Large intestine (tissue), 12 donors: ENCODE measurements at places on chromosomes 7 and 10. TPM values are rescaled to one million over a fixed set of nuclear protein-coding genes. Genes with fewer than 3 reads are reported as not detected.

The SPDYE9 gene
- 0.37 TPM for polyA plus RNA-seq

The HOXA2 gene
- 5.5 TPM for polyA plus RNA-seq

The CYP26C1 gene
- not detected for polyA plus RNA-seq

The TMEM139 gene
- 36.2 TPM for polyA plus RNA-seq

DNA sequence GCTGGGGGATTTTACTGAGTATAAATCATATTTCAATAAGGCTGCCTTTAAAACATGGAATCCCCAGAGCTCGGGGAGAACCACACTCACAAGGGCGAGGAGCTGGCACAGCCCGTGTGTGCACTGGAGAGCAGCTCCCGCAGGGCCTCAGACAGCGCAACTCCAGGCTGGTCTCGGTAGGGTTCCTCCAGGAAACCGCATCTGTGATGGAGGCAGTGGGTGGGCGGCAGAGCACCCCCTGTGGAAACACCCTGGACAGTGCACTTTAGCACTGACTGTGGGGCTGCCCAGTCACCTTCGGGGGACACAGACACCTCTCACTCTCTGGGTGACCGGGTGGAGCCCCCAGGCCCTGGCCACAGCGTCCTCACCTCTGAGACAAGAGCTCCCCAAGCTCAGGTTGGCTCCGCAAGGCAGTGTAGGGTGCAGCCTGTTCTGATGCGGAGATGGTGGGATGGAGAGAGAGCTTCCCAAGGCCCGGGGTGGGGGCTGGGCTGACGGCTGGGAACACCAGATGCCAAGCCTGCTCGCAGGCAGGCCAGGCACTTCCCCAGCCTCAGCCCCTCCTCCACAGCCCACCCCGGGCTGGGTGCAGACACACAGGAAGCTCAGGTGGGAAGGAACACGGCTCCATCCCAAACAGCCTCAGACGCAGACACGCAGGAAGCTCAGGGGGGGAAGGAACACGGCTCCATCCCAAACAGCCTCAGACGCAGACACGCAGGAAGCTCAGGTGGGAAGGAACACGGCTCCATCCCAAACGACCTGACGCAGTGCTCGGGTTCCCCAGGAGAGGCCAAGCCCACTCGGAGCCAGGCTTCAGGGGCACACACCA is 224.4 kb downstream of the MAD1L1 start:
- H3K4me1 ChIP-seq: peaks cover 4% of the 10 kb centered on the region
- DNase-seq: no peak
- no peaks in the 10 kb centered on the region for H3K27me3 ChIP-seq
- peaks cover 7% of the 10 kb centered on the region for H3K36me3 ChIP-seq
- no peak overlapping the region for H3K27ac ChIP-seq

DNA sequence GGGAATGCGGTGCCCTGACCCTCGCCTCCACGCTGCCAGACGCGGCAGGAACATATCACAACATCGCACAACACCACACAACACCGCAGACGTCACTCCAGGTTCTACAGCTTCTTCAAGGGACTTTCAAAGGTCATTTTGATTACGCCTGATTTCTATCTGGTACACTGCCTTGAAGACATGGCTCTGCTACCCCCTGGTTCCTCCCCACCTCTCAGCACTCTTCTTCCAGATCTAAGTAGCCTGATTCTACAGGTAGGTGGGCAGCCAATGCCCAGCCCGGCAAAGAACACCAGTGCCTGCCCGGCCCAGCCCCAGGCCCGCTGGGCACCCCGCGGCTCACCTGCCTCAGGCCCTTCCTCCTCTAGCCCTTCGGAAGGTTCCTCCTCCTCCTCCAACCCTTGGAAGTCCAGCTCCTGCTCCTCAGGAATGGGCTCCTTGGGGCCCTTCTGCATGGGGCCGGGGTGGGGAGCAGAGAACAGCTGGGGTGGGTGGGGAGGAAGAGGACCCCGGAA is 8.4 kb downstream of the GIGYF1 start:
- H3K27ac ChIP-seq: no peak overlapping the region
- peaks cover under 1% of the 10 kb centered on the region for H3K4me1 ChIP-seq
- H3K36me3 ChIP-seq: peaks cover 90% of the 10 kb centered on the region
- DNase-seq: no peak
- H3K27me3 ChIP-seq: no peaks in the 10 kb centered on the region
- no peak overlapping the region for H3K4me3 ChIP-seq

GRCh38 chr10:105837951-105838350 is 1196.9 kb downstream of the SORCS3 start:
- H3K4me3 ChIP-seq: no peak overlapping the region
- no peak overlapping the region for H3K27ac ChIP-seq
- no peaks in the 10 kb centered on the region for H3K4me1 ChIP-seq
- no peaks in the 10 kb centered on the region for H3K36me3 ChIP-seq
- peak; percentile 4 for DNase-seq
- no peaks in the 10 kb centered on the region for H3K27me3 ChIP-seq

DNA sequence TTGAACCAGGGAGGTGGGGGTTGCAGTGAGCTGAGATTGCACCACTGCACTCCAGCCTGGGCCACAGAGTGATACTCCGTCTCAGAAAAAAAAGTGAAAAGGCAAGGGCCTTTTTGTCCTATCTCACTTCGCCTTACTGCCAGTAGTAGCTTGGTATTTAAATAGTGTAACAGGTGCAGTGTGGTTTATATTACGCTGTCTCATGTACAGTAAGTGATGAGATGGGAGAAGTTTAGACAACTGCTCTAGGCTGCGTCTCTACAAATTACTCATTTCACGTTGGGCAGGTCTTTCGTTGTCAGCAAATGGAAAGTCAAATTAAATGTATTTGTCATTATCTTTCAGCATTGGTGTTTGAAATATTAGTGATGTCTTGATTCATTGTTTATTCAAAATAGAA is 15.5 kb upstream of the PFKFB3 start:
- H3K4me1 ChIP-seq: no peaks in the 10 kb centered on the region
- H3K27ac ChIP-seq: no peak overlapping the region
- no peaks in the 10 kb centered on the region for H3K36me3 ChIP-seq
- no peak overlapping the region for H3K4me3 ChIP-seq
- DNase-seq: no peak

- no peak overlapping the region for H3K4me3 ChIP-seq
- DNase-seq: no peak
- no peaks in the 10 kb centered on the region for H3K4me1 ChIP-seq
Measured at GRCh38 chr7:13386741-13387140, 602.7 kb downstream of the ETV1 start.

DNA sequence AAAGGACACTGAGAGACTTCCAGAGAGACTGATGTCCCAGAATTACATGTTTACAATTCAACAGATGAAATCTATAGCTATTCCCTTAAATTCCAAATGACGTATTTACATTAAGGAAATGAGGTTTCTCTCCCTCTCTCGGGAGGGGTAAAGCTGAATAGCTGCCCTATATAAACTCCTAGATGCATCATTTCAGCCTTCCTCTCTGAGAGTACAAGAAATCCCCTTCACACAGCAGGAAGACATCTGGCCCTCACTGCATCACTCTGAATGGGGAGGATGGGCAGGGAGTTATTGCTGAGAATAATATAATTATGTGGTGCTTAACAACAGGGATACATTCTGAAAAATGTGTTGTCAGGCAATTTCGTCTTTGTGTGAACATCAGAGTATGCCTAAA is 11.0 kb downstream of the POT1 start:
- no peak overlapping the region for H3K4me3 ChIP-seq
- H3K27me3 ChIP-seq: no peaks in the 10 kb centered on the region
- DNase-seq: no peak
- peaks cover 3% of the 10 kb centered on the region for H3K36me3 ChIP-seq

DNA sequence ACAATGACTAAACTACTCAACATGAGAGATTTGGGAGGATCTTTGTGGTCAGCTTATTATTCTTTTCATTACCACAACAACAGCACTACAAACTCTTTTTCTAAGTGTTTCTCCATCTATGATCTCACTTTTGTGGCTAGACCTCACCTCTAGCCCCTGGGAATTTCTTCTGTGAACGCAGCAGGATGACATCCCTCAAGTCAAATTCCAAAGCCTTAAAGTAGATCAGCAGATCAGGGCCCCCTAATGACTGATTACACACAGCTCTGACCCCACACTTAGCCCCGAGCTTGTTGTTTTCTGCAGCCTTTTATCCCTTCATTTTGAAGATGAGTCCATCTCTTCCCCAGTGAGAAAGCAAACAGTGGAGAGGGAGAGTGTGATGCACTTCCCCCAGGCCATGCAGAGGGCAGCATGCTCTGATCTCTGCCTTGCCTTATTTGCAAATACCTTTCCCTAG is 27.3 kb downstream of the TFAM start:
- no peaks in the 10 kb centered on the region for H3K27me3 ChIP-seq
- no peaks in the 10 kb centered on the region for H3K4me1 ChIP-seq
- no peak overlapping the region for H3K27ac ChIP-seq

DNA sequence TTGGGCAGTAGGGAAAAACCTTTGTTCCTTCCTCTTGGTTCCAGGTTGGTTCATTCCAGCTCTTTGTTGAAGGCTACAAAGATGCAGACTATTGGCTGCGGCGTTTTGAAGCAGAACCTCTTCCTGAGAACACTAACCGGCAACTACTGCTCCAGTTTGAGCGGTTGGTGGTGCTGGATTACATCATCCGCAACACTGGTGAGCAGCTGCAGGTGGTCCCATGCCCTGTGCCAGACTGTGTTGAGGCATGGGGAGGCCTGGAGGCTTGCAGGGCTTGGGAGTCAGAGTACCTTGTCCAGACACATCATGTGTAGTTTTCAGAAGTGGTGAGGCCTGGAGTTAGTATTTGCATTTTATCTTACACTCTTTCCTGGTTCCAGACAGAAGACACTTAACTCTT is 16.3 kb downstream of the PI4K2A start:
- H3K27me3 ChIP-seq: no peaks in the 10 kb centered on the region
- H3K4me3 ChIP-seq: no peak overlapping the region
- H3K36me3 ChIP-seq: peaks cover 46% of the 10 kb centered on the region

DNA sequence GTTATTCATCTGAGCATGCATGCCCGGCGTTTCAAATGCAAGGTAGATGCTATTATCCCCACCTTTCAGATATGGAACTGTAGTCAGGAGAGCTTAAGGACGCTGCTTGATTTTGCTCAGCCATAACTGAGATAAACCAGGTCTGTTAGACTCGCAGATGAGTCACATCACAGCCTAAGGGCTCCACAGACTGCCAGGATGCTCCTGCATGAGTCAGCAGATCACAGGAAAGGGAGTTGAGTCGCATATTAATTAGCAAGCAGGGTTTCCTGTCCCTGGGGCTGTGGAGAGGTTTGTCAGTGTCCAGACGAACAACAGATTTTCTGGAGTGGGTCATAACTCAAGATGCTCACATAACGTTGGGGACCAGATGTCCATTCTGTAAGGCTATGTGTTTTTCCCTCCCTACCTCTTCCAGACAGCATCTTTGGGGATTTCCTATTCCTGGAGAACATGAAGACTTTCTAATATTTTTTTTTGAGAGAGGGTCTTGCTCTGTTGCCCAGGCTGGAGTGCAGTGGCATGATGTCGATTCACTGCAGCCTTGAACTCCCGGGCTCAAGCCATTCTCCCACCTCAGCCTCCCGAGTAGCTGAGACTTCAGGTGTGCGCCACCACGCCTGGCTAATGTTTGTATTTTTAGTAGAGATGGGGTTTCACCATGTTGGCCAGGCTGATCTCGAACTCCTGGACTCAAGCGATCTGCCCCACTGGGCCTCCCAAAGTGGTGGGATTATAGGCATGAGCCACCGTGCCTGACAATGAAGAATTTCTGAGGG is 36.7 kb downstream of the PFKFB3 start:
- no peak overlapping the region for H3K4me3 ChIP-seq
- H3K27me3 ChIP-seq: no peaks in the 10 kb centered on the region
- DNase-seq: no peak
- H3K4me1 ChIP-seq: no peaks in the 10 kb centered on the region

GRCh38 chr7:34759477-34760125 is 101.6 kb downstream of the NPSR1 start:
- H3K27ac ChIP-seq: no peak overlapping the region
- peaks cover 26% of the 10 kb centered on the region for H3K4me1 ChIP-seq
- DNase-seq: peak; percentile 27
- no peaks in the 10 kb centered on the region for H3K27me3 ChIP-seq
- H3K36me3 ChIP-seq: no peaks in the 10 kb centered on the region

DNA sequence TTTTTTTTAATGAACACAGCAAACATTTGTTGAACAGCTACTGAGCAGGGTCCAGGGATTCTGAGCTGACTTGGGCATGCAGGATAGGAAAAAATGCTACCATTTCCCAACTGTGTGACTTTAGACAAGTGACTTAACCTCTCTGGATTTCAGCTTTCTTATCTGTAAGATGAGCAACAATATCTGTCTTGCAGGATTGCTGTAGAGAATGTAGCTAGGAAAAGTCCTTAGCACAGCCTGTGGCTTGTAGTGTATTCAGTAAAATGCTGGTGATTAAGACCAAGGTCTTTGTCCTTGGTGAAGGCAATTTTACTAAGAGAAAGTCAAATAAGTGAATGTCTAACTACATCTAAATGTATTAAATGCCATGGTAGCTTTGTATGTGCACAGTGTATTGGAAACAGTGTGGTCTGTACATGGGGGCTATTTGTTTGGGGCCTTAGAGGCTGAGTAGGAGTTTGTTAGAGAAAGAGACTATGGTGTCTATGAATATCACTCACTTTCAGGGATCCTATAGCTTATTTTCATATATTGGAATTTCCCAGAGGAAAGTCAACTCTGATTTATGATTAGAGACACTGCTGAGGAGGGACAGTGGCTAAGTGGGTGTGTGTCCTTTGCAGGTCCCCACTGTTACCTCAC is 118.9 kb downstream of the CDH23 start:
- H3K27ac ChIP-seq: no peak overlapping the region
- H3K36me3 ChIP-seq: no peaks in the 10 kb centered on the region
- H3K4me3 ChIP-seq: no peak overlapping the region

DNA sequence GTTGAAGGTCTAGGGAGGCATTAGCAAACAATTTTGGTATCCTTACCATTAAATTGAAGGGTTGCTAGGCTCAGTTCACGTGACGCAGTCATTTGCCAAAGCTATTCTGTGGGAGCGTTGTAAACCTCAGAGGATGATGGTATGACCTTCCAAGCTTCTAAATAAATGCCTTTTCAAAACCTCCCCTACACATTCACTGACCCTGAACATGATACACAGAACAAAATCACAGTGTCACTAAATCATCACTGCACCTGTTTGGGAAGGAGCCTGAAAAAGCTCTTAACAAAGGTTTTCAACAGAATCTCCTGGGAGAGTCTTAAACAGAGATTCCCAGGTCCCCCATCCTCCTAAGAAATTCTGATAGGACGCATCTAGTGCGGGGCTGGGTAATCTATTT is 13.2 kb upstream of the CCDC172 start:
- H3K27ac ChIP-seq: no peak overlapping the region
- H3K4me1 ChIP-seq: no peaks in the 10 kb centered on the region
- no peak for DNase-seq
- no peak overlapping the region for H3K4me3 ChIP-seq
- no peaks in the 10 kb centered on the region for H3K36me3 ChIP-seq

- peak; percentile 98 for DNase-seq
- no peaks in the 10 kb centered on the region for H3K4me1 ChIP-seq
- peak within 1 kb of the TSS; percentile 58 for H3K27ac ChIP-seq
- H3K27me3 ChIP-seq: no peaks in the 10 kb centered on the region
- H3K4me3 ChIP-seq: peak within 1 kb of the TSS; percentile 86
Measured at GRCh38 chr10:45672181-45673073, at the start of gene ZFAND4. Gene ZFAND4 (minus strand): TSS chr10:45672772. CDS start chr10:45663725, 9,047 bp downstream.

- no peak overlapping the region for H3K4me3 ChIP-seq
- peaks cover 9% of the 10 kb centered on the region for H3K36me3 ChIP-seq
- no peaks in the 10 kb centered on the region for H3K4me1 ChIP-seq
- H3K27ac ChIP-seq: no peak overlapping the region
Measured at GRCh38 chr7:11060893-11061292, 87.2 kb downstream of the PHF14 start.
